Stimulated activated CD8-positive, alpha-beta memory T cell treated with anti-CD3 and anti-CD28 coated beads, Interleukin-15, amount 100 ng/mL, for 24 hours (primary cell): ENCODE measurements at places on chromosomes 6 and 20.
A peak's percentile ranks its signal among the peaks of the same experiment; 100 is the strongest.

DNA sequence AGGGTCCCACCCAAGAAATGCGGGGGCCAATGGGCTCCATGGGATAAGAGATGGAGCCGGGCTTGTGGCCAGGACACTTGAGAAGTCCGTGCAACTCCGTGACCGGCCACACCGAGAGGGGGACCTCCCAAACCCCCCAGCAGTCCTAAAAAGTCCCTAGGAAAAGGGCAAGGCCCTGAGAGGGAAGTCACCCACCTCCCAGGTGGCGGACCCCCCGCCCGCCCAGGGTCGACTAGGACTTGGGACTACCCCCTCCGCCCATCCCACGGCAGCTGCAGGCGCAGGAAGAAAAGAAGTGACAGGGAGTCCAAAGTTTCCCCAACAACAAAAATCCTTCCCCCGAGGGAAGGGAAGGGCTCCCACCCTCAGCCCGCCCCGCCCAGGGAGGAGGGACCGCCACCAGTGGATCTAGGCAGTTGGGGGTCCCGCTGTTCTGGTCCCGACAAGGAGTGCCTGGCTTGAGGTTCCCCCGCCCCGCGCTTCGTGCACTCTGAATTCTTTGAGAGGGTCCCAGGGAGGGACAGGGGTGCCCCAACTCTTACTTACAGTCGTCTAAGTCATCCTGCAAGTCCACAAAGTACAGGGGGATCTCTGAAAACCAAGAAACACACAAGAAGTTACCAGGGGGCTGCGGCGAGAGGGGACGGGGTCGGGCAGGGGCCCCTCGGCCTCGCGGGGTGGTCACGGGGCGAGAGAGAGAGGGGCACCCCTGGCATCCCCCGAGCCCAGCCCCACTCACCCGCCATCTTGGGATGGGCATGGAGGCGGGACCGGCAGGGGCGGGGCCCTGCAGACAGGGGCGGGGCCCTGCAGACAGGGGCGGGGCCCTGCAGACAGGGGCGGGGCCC, 611 bp upstream of the RAB22A start:
- peak; percentile 26 for DNase-seq

GRCh38 chr6:168704678-168705077, 263.7 kb downstream of the SMOC2 start:
- DNase-seq = no peak

GRCh38 chr6:7401075-7401474, 11.5 kb downstream of the RIOK1 start:
- DNase-seq = no peak

GRCh38 chr6:74197310-74197709, 501.3 kb downstream of the CD109 start:
- no peak for DNase-seq

- no peak for DNase-seq
Observed at GRCh38 chr20:41616228-41616627, 1.9 kb downstream of the CHD6 start.

DNA sequence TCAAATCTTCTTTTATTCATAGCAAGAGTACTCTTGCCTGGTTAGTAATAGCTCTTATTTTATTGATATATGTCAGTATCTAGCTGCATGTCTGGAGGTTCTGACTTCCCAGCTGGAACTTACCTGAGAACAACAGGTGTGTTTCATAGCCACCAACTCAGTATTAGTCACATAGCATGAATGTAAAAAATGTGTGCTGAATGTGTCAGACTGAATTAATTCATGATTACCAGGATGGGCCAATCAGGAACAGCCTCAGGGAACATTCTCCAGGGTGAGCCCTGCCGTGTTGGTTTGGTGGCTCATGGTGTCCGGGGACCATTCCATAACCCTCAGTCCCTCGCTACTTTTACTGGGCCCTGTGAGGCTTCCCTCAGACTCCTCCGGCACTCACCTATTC, 99.7 kb downstream of the TULP4 start:
- DNase-seq = no peak

DNA sequence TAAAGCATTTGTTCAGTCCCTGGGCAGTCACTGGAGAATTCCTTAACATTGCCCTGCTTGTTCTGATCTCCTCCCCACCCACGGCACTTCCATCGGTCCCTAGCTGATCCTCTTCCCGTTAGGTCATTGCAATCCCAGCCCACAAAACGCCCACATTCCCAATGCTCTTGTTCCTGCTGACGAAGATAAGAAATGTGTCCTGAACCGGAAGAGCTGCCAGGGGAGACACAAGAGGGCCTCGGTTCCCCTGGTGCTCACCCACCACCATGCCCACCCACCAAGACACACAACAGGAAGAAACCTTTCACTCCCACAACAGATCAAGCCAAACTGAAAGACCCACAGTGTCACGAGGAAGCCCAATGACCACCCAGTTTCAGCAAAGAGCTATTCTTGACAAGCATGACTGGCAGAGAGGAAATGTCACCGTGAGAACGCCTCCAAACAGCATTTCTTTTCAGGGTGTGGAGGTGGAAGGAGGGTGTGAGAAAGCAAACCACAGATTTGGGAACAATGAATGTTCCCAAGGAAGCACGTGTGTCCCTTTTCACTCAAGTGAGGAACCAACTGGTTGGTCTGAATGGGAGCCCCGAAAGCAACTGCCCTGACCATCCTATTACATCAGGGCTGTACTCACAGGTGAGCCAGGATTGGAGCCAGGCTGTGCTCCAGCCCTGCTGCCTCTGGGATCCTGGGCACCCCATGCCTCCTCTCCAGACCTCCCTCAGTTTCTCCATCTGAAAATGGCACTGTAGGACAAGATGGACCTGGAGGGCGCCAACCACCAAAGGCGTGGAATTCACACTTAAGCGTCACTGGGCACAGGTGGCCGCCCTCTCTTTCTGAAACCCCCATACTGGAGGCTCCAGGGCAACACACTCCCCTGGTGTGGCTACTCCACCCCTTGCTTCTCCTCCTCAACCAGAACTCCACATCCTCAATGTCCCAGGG, 97.5 kb downstream of the ZMYND8 start:
- DNase-seq = no peak

DNA sequence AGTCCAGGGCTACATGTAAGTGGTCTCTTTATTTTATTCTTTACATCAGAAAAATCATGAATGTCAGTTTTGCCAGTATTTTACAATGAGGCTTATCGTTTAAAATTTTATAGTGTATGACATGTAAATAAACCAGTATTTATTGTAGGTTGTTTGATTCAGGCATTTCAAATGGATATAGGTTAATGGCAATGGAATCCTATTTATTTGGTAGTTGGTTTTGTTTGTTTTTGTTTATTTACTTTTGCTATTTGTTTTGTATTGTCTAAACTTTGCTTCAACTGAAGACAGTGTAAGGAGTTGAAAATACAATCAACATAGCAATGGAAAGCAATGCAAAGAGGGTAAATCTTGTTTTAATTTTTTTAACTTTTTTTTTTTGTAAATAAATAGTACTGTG, 119.0 kb upstream of the SAMD5 start:
- no peak for DNase-seq

DNA sequence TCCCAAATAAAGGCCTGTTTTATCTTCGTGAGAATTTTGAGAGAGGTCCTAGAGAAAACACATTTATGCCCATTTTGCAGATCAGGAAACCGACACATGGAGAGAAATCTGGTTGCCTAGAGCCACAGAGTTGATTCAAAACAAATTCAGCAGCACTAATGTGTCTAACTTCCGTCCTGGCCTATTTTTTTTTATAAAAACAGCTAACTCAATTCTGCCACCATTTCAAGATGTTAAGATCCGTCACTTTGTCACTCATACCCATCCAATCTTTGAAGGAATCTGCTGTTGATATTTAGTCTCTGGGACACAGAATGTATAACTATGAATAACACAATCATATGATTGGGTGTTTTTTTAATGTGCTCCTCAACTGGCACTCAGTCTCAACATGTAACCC, 611.1 kb upstream of the ARID1B start:
- DNase-seq = no peak

DNA sequence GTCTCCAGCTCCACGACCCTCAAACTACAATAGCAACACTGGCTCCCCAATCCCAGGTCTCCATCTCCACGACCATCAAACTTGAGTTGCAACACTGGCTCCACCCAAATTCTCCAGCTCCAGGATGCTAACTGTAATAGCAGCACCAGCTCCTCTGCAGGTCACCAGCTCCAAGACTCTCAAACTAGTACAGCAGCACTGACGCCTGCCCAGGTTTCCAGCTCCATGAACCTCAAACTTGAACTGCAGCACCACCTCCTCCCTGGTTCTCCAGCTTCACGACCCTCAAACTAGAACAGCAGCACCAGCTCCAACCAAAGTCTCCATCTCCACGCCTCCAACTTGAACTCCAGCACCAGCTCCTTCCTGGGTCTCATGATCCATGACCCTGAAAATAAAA, 353.8 kb downstream of the PREX1 start:
- no peak for DNase-seq

DNA sequence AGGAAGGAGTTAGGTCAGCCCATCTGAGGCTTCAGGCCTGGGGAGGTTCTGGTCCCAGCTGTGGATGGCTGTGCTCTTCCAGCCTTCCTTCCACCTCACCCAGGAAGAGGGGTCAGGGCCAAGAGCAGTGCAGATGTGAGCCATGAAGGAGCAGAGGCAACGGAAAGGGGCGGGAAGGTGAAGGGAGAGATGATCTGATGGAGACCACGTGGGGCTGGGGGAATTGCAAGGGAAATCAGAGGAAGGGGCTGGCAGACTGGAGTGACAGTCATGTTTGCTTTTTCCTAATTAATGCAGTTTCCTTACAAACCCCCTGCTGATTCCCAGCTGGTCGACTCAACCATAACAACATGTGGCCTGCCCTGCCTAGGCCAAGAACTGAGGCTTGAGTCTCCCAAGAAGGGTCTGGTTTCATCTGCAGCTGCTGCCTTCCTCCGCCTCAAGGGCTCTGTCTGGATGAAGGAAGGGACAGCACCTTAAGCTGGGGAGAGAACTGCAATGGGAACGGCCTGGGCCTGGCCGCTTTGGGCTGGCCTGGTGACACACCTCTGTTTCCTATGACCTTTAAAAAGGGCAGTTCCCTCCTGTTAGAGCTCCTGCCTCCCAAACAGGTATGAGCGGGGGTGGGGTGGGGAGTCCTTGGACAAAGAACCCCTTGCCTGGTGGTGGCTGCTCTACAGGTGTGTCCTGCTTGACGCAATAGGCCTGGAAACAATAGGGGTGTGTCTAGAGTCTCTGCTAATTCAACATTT, 7.8 kb upstream of the MRPS18A start:
- no peak for DNase-seq

- no peak for DNase-seq
Observed at GRCh38 chr20:5746064-5746463, 4.1 kb upstream of the SHLD1 start.

- no peak for DNase-seq
Observed at GRCh38 chr6:6004390-6004995, 2.2 kb downstream of the NRN1 start.

DNA sequence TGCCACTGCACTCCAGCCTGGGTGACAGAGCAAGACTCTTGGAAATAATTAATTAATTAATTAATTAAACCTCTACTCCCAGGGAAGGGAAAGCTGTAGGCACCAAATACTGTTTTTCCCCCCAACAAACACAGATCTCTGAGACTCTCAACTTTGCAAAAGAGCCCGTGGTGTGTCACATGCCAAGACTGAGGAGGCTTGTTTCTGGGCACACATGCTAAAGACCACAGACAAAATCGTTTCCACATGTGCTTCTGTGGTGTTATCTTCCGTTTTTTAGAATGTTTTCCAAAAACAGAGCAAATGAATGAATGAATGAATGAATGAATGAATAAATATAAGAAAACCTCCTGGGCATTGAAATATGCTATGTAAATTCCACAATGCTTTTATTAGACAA, 55.6 kb upstream of the ATXN1 start:
- DNase-seq = no peak

GRCh38 chr20:31517373-31517772, 3.1 kb downstream of the HM13 start:
- no peak for DNase-seq

DNA sequence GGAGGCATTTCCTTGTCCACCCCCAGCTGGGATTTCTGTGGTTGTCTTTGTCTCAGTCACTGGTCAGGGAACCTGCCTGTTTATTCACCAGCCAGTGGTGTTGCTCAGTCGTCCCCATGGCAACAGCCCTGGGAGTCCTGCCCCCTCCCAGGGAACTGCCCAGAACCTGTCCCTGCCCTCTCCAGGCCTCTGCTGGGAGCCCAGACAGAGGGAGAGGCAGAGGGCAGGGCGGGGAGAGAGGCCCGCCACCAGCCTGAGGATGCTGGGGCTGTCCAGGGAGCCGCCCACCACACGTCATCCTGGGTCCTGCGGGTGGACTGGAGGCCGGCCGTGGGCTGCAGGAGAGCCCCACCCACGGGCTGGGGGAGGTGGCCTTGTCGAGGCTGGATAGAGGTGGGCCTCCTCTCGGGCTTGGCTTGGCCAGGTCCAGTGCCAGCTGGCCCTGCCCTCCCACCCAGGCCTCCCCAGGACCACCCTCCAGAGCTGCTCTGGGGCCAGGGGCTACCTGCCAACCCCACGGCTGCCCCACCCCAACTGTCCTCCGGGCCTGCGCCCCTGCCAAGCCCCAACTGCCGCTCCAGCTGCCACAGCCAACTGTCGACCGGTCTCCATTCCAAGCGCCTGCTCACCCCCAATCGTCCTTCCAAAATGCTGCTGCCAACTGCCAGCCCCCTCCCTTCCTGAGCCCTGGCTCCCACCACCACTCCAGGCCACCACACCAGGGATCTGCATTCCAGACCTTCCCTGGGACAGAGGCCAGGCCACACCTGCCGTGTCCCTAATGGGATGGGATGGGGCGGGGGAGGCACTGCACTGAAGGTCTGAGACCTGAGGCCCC, 4.2 kb upstream of the ZBTB46 start:
- no peak for DNase-seq

GRCh38 chr6:152154559-152155356, 347.3 kb downstream of the ESR1 start:
- DNase-seq = no peak

- DNase-seq = no peak
Observed at GRCh38 chr20:62470001-62470400, 5.8 kb downstream of the GATA5 start.

- DNase-seq = no peak
Observed at GRCh38 chr6:43274127-43274915, 23.7 kb upstream of the SLC22A7 start.
